ENCODE measurements at places on chromosomes 7 and 10.
A peak's percentile ranks its signal among the peaks of the same experiment; 100 is the strongest.

DNA sequence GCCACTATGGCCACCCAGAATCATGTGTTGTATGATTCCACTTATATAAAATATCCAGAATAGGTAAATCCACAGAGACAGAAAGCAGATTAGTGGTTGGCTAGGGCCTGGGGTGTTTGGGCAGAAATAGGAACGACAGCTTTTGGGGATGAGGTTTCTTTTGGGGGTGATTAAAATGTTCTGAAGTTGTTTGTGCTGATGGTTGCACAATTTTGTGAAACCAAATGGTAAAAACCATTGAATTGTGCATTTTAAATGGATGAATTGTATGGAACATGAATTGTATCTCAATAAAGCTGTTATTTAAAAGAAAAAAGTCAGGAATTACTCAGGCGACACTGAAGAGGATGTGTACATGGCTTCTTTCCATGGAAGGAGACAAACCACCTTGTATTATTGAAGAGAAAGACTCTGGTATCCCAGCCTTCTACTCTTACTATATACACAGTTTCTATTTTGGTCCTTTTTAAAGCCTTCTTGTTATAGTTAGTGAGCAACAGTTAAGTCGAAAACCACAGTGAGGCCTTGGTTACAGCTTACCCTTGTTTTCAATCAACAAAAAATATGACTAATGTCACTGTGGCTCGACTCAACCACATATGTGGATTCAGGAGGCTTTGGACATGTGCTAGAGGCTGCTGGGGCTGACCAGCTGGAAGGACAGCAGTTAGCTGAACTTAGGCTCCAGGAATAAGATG is 57.1 kb upstream of the KMT2E start:
- DNase-seq: peak; percentile 63

DNA sequence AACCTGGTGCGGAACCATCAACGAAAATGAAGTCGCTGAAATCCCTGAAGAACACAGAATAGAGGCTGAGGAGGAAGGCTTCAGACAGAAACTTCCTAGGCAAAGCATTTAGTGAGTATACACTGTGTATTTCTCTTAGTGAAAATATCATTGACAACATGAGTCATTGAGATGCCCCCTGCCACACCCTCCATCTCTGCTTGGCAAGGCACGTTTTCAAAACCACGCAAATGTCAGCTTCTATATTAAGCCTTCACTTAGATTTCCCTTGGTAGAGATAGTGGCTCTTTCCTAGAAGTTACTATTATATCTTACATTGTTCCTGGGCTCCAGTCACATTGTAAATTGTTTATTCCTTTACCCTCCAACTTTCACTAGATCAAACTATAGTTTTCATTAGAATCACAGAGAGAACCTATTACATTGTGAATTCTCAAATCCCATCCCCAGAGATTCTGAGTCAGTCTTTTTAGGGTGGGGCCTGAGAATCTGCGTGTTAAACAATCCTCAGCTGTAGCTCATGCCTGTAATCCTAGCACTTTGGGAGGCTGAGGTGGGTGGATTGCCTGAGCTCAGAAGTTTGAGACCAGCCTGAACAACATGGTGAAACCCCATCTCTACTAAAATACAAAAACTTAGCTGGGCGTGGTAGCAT is 4.6 kb upstream of the SKAP2 start:
- DNase-seq: no peak

DNA sequence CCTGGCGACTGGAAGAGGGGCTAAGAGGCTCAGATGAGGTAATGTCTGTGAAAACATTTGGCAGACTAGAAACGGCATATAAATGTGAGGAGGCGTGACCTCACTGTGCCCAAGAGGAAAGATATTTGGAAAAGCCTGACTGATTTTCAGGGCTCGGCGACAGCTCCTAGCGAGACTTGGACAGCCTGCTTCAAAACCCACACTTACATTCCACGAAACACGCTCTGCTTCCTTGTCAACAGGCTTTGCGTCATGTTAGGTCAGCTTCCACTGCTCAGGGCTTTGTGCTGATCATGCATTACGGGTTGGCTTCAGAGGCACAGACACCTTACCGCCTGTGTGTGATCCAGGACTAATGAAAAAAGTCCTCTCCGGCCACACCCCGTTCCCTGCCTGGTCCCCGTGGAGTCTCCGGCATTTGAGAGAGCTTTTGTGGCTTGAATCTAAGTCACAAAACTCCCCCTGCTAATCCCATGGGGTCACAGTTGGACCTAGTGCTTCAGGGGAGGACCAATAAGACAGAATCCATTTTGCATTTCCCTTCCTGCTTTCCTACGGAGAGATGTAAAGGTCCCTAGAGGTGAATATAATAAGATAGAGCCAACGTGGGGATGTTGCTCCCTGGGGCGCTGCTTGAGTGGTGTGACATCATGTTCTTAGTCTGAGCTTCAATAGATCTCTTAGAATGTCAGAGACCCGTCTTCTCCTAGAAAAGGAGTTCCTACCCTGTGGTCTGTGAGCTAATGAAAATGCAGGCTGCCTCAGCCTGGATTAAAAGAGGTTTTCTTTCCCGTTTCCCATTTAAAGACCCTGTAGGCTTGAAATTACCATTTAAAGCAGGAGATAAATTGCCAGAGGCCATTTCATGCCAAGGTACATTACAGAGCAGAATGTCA is 25.5 kb downstream of the FGFBP3 start:
- peak; percentile 60 for DNase-seq

DNA sequence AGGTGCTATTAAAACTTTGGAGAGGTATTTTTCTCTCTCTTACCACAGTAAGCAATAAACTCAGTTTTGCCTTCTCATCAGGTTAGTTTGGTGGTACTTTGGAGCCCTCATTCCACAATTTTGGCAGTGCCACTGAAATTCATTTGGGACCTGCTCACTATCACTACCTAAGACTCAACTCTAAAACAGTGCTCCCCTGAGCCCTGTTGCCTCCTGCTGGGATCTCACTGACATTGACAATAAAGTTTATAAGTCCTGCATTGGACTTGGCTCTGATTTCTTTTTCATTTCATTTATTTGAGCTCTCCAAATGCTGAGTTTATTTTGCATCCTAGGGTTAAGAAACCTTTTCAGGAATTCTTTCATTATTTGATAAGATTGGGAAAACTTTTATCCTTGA is 130.8 kb upstream of the HPS1 start:
- no peak for DNase-seq

DNA sequence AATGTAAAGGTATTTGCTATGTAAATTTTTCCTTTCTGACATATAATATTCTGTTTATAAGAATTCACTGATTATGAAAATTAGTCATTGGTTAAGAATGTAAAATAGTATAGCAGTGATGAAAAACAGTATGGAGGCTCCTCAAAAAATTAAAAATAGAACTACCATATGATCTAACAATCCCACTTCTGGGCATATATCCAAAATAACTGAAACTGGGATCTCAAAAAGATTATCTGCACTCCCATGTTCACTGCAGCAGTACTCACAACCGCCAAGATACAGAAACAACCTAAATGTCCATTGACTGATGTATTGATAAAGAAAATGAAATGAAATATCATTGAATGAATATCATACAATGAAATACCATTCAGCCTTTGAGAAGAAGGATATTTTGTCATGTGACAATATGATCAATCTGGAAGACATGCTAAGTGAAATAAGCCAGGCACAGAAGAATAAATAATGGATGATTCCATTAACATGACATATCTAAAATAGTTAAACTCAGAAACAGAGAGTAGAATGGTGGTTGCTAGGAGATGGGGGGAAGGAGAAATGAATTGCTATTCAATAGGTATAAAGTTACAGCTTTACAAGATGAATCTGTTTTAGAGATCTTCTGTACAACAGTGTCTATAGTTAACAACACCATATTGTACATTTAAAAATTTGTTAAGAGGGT is 14.0 kb downstream of the C10orf88 start:
- no peak for DNase-seq

GRCh38 chr7:37287131-37287855 is 161.4 kb downstream of the ELMO1 start:
- DNase-seq: no peak

DNA sequence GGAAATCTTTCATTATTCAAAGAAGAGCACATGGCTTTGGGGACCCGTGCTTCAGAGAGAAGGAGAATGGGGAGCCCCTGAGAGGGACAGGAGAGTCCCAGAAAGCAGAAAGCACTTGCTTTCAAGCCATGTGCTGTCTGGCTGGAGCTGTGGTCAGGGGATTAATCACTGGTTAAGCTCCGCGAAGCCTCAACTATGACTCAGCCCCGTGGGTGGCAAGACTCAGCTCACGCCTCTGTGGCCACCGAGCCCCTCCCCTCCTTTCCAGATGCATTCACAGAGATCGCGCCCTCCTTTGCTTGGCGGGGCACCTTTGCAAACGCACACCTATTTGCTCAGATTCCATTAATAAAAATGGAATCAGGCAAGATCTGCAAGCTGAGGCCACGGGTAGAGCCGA is 202.9 kb upstream of the TCERG1L start:
- no peak for DNase-seq

GRCh38 chr10:111204838-111205237 is 128.0 kb downstream of the ADRA2A start:
- no peak for DNase-seq

- DNase-seq: no peak
Observed at GRCh38 chr7:42893346-42894240, 18.3 kb downstream of the C7orf25 start.

DNA sequence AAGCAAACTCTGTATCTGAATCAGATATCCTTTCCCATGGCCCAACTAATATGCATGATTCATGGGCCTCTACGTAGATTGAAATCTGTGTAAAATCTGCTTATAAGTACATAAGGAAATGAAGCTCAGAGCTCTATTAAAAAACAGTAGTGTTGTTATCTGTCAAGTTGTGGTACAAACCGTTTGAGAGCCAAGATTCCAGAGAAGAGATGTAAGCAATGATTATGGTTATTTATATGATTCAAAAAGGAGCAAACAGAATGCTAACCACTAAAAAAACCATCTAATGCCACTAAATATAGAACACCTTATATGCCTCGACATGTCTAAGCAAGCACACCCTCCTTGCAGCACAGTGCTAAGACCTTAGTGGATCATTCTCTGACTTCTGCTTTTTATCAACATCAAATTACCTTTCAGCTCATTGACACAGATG is 26.6 kb downstream of the RPP38 start:
- peak; percentile 48 for DNase-seq

GRCh38 chr7:90604383-90604782 is 8.3 kb downstream of the CDK14 start:
- no peak for DNase-seq

- no peak for DNase-seq
Observed at GRCh38 chr10:70596860-70597809, 5.4 kb downstream of the PRF1 start.

- no peak for DNase-seq
Observed at GRCh38 chr10:68989317-68989990, 851 bp downstream of the KIFBP start.

- no peak for DNase-seq
Observed at GRCh38 chr10:118957966-118958365, 71.5 kb upstream of the NANOS1 start.

DNA sequence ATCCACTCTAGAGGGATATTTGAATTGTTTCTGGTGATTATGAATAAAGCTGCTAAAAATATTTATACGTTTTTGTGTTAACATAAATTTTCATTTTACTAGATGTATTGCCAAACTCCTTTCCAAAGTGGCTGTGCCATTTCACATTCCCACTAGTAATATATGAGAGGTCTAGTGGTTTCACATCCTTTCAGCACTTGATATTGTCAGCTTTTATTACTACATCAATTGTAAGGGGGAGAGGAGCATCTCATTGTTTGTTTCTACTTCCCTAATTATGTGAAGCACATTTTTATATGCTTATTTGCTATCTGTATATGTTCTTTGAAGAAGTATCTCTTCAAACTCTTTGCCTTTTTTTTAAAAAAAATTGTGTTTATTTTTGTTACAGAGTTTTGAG is 184.5 kb downstream of the ADK start:
- no peak for DNase-seq

DNA sequence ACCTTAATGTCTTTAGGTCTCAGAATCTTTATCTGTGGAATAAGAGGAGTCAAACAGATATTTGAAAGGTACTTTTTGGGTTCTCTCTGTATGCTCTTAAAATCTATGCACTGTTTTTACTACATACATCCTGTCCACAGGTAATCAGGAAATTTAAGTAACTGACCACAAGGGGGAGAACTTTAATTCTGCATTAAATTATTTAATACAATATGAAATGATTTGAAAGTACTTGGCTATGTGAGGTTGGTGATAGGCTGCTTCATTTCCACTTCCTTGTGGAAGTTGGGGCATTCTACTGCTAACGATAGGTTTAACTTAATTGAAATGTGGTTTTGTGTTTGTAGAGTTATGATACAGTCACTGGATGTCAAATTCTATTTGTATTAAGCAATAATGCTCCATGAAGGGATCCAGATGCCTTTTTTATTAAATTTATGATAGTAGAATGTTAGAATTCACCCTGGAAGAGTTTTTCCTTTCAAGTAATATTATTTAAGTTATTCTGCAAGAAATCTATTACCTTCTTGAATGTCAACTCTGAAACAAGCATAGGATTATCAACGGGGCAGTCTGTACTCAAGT is 6.0 kb downstream of the TEX47 start:
- peak; percentile 17 for DNase-seq

DNA sequence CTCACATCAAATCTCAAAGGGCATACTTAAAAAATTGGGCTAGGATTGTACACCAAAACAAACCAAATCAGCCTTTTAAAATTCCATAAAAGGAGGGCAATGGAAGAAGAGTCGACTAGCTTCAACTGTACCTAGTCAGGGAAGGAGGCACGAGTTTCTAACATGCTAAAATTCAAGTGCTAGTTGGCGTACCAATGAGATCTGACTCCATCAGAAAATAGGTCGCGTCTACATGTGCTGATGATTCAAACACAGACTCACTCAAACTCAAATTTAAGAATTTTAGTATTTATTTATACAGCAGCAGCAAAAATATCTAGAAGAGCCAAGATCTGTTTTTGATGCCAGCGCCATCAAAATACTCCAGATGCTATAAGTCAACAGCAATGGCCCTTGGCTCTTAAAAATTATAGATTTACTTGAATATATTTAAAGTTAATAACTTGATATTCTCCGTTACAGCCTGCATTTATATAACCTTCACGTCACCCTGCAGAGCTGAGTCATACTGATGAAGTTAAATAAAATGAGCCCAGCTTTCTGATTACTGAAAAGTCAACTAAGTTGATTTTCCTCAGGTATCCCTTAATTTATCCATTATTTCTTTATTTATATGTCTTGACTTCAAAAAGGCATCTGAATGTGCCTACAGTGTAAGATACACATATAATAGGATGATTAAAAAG is 302.1 kb upstream of the IMMP2L start:
- DNase-seq: no peak
